ENCODE measurements at places on chromosomes 16 and 17. TPM values are rescaled to one million over a fixed set of nuclear protein-coding genes. Genes with fewer than 3 reads are reported as not detected.
A peak's percentile ranks its signal among the peaks of the same experiment; 100 is the strongest.

DNA sequence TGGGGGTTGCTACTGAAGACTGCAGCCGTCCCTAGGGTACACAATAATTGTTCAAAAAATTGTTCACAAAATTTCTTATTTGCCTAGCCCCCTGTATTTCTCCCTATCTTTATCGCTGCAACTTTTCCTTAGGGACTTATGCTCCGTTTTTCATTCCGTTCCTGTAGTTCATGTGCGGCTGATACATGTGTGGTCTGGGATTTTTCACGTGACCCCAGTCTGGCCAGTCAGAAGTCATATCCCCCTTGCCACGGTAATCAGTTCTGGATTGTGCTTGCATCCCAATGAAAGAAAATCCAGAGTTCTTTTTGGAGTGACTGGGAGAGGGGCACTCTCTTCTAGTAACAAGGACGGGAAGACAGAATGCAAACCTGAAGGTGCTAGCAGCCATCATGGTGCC, 610.7 kb upstream of the C16orf82 start:
- no peak overlapping the region for H3K27ac ChIP-seq
- no peaks in the 10 kb centered on the region for H3K4me1 ChIP-seq
- no peak for DNase-seq
- H3K36me3 ChIP-seq: no peaks in the 10 kb centered on the region

DNA sequence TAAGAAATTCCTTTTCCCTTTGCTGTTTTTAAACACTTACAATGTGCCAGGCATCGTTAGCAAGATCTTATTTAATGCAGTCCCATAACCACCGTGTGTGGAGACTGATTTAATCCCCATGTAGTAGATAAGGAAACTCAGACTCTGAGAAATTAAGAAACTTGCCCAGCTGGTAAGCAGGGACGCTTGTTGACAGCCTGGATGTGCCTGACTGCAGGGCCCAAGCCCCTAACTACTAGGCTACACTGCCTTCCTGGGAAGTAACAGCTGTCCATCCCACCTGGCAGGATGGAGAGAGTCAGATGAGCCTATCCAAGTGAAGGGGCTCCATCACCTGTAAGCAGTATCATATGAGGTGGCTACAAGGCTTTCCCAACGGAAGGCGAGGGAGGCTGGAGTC, 23.1 kb downstream of the CDK5RAP3 start:
- no peak overlapping the region for H3K4me3 ChIP-seq
- no peak overlapping the region for H3K27ac ChIP-seq
- no peaks in the 10 kb centered on the region for H3K27me3 ChIP-seq
- no peaks in the 10 kb centered on the region for H3K36me3 ChIP-seq
- no peak for DNase-seq
- no peaks in the 10 kb centered on the region for H3K4me1 ChIP-seq

ALOX12 gene
- total RNA-seq: not detected

CNEP1R1 gene
- 23.8 TPM for total RNA-seq

- H3K27me3 ChIP-seq: no peaks in the 10 kb centered on the region
- H3K27ac ChIP-seq: no peak overlapping the region
- no peak overlapping the region for H3K4me3 ChIP-seq
- peaks cover 5% of the 10 kb centered on the region for H3K36me3 ChIP-seq
- DNase-seq: no peak
- H3K4me1 ChIP-seq: peaks cover 30% of the 10 kb centered on the region
These were observed 19.0 kb downstream of the GRB2 start for GRCh38 chr17:75386430-75386829.

DNA sequence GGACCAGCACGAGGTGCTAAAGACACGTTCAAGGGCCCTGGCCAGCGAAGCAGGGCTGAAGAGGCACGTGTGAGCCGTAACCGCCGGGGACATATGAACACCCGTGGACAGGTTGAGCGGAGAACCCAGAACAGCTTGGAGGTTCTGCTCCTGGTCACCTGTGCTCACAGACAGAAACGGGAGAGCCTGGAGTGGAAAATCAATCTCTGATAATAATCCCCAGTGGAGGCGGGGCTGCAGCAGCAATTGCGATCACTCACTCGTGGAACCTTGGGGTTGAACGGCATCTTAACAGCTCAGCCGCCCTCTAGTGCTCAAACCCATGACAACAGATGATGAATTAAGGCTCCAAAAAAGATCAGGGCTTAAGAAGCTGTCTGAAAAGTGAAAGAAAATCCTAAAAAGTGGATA, 25.6 kb downstream of the WIPI1 start:
- H3K27me3 ChIP-seq: no peaks in the 10 kb centered on the region
- no peak overlapping the region for H3K27ac ChIP-seq
- H3K4me1 ChIP-seq: peaks cover 7% of the 10 kb centered on the region
- H3K36me3 ChIP-seq: peaks cover 62% of the 10 kb centered on the region
- no peak for DNase-seq

PTX4 gene
- not detected for total RNA-seq

- H3K27me3 ChIP-seq: no peaks in the 10 kb centered on the region
- H3K36me3 ChIP-seq: peaks cover 21% of the 10 kb centered on the region
- peaks cover 12% of the 10 kb centered on the region for H3K4me1 ChIP-seq
- no peak overlapping the region for H3K4me3 ChIP-seq
These were observed 16.9 kb downstream of the C16orf90 start for GRCh38 chr16:3478242-3478925.

DNA sequence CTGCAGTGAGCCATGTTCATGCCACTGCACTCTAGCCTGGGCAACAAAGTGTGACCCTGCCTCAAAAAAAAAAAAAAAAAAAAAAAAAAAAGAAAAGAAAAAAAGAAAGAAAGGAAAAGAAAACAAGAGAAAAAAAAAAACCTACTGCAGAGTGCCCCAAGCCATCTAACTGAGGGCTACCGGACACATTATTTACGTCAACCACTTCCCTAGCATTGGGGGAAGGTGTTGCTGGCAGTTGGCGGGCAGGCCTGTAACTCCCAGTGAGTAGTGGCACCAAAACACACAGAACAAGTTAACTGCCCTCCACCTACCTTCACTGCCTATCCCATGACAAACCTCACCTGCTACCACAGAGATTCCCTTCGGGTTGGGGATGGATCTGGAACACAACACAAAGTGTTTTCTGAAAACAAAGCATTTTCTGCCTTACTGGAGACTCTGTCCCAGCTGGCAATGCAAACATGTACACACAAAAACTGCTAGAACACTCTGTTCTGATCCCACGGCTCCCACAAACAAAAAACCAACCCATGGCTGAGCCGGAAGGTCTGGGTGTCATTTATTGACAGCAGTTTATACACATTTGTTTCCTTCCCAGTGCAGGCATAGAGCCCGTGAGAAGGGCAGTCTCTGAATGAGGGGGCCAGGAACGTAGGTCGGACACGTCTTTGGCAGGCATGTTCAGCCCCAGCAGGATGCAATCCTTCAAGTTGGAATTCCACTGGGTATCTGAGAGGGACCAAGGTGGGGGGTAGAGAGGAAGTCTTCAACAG, 11.0 kb downstream of the PHB1 start:
- no peak overlapping the region for H3K4me3 ChIP-seq
- no peak overlapping the region for H3K27ac ChIP-seq

CAPNS2 gene
- 0.36 TPM for total RNA-seq

- H3K27ac ChIP-seq: peak overlapping the region; percentile 83
These were observed 999 bp downstream of the XYLT1 start for GRCh38 chr16:17469741-17470181.

DNA sequence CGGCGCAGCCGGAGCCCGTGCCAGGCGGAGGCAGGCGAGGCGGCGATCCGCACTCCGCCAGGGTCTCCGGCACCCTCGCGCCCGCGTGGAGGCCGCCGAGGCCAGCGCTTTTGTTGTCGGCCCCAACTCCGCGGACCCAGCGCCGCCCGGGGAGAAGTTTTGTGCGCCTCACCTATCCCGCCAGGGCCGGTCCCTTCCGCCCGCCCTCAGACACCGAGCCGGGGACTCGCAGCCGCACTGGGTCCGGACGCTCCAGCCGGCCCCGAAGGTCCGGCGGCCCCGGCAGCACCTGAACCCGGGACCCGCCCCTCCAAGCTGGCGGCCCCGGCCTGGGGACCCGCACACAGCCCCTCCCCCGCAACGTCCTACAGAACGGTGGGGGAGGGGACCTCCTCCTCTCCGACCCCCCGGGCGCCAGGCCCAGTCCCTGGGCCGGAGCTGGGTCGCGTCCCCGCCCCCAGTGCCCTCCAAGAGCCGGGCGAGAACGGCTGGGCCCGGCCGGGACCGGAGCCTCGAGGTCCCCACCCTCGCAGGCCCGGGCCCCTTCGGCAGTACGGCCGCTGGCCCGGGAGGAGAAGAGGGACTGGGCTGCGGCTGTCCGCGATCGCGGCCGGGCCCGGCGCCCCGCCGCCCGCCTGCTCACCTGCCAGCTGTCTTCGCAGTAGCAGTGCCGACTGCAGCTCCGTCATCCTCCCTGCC, 698 bp downstream of the UBE2G1 start:
- DNase-seq: peak; percentile 87
- H3K27ac ChIP-seq: no peak overlapping the region
- H3K36me3 ChIP-seq: no peaks in the 10 kb centered on the region
- peak overlapping the region; percentile 84 for H3K4me3 ChIP-seq
- no peaks in the 10 kb centered on the region for H3K27me3 ChIP-seq

- H3K4me3 ChIP-seq: no peak overlapping the region
- peaks cover 5% of the 10 kb centered on the region for H3K27me3 ChIP-seq
- peaks cover 2% of the 10 kb centered on the region for H3K36me3 ChIP-seq
- peaks cover 15% of the 10 kb centered on the region for H3K4me1 ChIP-seq
- DNase-seq: no peak
- no peak overlapping the region for H3K27ac ChIP-seq
These were observed 34.0 kb downstream of the ADGRG5 start for GRCh38 chr16:57576429-57576870.

SLFN5 gene
- 90.5 TPM for total RNA-seq

GRCh38 chr16:46774743-46775177, 26.6 kb upstream of the MYLK3 start:
- peaks cover 9% of the 10 kb centered on the region for H3K4me1 ChIP-seq
- no peak overlapping the region for H3K27ac ChIP-seq
- peaks cover 2% of the 10 kb centered on the region for H3K36me3 ChIP-seq
- no peak overlapping the region for H3K4me3 ChIP-seq
- H3K27me3 ChIP-seq: peaks cover 2% of the 10 kb centered on the region

CPNE2 gene
- total RNA-seq: 10.0 TPM

FOXN1 gene
- total RNA-seq: not detected

SLC52A1 gene
- total RNA-seq: not detected

GRCh38 chr16:73054498-73054812, 6.5 kb upstream of the ZFHX3 start:
- no peak for DNase-seq
- peaks cover 5% of the 10 kb centered on the region for H3K4me1 ChIP-seq
- H3K27ac ChIP-seq: no peak overlapping the region
- H3K36me3 ChIP-seq: peaks cover 7% of the 10 kb centered on the region
- H3K27me3 ChIP-seq: no peaks in the 10 kb centered on the region

DNA sequence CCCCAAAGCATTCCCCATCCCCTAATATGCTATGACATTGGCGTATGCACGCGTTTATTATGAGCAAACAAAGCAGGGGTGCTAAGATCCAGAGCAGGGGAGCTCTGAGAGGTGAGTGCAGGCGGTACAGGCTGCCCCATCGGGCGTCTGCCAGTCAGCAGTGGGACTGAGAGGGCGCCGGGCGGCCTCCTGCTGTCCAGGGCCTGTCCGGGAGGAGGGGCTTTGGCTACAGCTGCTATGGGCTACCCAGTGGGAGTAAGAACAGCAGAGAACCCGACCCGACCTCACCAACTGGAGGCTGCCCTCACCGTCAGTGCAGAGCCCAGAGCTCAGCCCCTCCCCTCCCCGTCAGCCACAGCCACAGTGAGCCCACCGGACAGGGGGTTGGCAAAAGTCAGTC, 18.5 kb upstream of the AATK start:
- peaks cover 2% of the 10 kb centered on the region for H3K36me3 ChIP-seq
- no peaks in the 10 kb centered on the region for H3K4me1 ChIP-seq
- no peaks in the 10 kb centered on the region for H3K27me3 ChIP-seq
- DNase-seq: no peak

COX6A2 gene
- total RNA-seq: not detected

DNA sequence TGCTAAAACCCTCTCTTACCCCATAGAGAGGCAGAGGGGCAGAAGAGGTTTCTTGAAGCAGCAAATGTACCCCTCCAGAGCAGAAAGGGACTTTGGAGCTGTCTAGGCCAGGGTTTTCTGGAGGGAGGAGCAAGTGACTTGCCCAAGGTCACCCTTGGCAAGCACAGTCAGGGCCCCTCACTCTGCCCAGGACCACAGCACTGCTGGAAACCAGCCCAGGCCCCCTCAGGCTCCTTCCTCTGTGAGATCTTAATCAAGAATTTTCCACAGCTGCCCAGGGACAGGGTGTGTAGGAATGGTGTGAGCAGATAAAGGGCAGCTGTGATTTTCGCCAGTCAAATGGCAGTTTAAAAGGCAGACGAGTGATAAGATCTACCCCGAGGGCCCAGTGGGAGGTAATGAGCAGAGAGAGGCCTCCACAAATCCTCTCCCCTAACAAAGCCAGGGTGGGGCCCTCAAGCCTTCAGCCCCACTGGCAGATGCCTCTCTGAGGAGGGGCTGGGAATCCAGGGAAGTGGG, 3.9 kb upstream of the SLC12A3 start:
- H3K4me1 ChIP-seq: peaks cover 24% of the 10 kb centered on the region
- no peaks in the 10 kb centered on the region for H3K36me3 ChIP-seq
- no peak for DNase-seq
- H3K27ac ChIP-seq: peak overlapping the region; percentile 77
- H3K27me3 ChIP-seq: no peaks in the 10 kb centered on the region

CCL16 gene
- not detected for total RNA-seq

SMPD3 gene
- total RNA-seq: 0.07 TPM

GRCh38 chr16:86509759-86510464, 415 bp upstream of the FOXF1 start:
- DNase-seq: no peak
- H3K36me3 ChIP-seq: peaks cover 2% of the 10 kb centered on the region
- H3K4me1 ChIP-seq: peaks cover 22% of the 10 kb centered on the region
- H3K27ac ChIP-seq: no peak overlapping the region

- H3K4me1 ChIP-seq: peaks cover 31% of the 10 kb centered on the region
- no peaks in the 10 kb centered on the region for H3K27me3 ChIP-seq
- no peak for DNase-seq
- H3K36me3 ChIP-seq: peaks cover 39% of the 10 kb centered on the region
- no peak overlapping the region for H3K4me3 ChIP-seq
These were observed 5.2 kb downstream of the ATMIN start for GRCh38 chr16:81040842-81041241.

DNA sequence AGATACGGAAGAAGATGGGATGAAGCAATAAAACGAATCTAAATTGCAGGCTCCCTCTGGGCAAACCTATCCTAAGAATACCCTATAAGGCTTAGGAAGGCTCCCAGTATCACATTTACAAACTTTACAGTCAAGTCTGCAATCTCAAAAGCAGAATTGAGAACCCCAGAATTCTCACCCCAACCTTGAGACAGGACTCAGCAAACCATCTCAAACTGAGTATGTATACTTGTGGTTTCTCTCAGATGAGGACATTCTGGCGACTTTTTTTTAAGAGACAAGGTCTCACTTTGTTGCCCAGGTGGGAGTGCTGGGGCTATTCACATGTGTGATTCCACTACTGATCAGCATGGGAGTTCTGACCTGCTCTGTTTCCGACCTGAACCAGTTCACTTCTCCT, 19.3 kb upstream of the ITGA2B start:
- no peak overlapping the region for H3K27ac ChIP-seq
- H3K4me1 ChIP-seq: peaks cover 9% of the 10 kb centered on the region
- no peak for DNase-seq
- H3K36me3 ChIP-seq: peaks cover 6% of the 10 kb centered on the region
- H3K4me3 ChIP-seq: no peak overlapping the region

Measured in chondrocyte (in vitro differentiated cells).